ENCODE measurements at places on chromosomes 13 and 19.

DNA sequence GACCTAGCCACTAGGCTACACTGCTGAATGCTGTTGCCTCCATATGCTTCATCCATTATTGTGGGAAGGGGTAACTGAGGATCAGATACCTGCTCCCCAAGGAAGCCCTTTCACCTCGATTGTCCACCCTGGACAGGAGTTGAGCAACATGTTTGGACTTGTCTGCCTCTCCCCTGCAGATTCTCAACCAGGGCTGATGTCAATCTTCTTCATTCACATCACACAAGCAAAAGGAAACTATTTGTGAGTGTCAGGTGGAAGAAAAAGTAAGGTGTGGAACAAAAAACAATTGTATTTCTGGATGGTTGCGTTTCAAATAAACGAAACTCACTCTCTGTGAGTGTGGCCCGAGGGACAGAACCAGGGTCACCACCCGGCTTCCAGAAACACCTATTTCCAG, 29.5 kb upstream of the MUC16 start:
- no peak for DNase-seq

DNA sequence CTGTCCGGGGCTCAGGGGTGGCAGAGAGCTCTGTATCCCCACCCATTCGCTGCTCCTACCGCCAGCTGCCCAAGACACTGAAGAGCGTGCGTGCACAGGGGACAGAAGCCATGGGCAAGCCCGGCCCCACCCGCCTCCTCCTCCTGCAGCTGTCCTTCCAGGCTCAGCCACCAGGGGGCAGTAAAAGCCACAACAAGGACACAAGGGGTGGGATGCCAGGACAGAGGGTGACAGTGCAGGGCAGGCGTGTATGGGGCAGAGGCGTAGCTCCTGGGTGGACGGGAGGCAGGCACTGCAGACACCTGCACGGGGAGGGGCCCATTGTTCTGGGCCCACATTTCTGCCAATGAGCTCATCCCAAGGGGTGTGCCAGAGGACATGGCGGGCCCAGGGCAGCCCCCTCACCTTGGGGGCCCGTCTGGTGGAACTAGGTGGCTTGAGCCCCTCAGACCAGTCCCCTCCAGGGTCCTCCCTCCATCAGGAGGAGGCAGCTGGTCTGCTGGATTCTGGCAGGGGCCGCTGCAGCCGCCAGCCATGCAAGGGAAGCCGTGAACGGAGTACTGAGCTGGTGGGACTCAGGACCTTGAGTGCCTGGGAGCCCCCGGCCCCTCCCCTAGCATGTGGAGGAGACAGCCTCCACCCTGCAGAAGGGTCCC, 61.2 kb downstream of the MLLT1 start:
- DNase-seq: peak; percentile 95

GRCh38 chr13:107239213-107239612, 671.3 kb upstream of the ARGLU1 start:
- no peak for DNase-seq

- DNase-seq: no peak
These were observed 37.1 kb downstream of the BTBD2 start for GRCh38 chr19:1978346-1978894.

DNA sequence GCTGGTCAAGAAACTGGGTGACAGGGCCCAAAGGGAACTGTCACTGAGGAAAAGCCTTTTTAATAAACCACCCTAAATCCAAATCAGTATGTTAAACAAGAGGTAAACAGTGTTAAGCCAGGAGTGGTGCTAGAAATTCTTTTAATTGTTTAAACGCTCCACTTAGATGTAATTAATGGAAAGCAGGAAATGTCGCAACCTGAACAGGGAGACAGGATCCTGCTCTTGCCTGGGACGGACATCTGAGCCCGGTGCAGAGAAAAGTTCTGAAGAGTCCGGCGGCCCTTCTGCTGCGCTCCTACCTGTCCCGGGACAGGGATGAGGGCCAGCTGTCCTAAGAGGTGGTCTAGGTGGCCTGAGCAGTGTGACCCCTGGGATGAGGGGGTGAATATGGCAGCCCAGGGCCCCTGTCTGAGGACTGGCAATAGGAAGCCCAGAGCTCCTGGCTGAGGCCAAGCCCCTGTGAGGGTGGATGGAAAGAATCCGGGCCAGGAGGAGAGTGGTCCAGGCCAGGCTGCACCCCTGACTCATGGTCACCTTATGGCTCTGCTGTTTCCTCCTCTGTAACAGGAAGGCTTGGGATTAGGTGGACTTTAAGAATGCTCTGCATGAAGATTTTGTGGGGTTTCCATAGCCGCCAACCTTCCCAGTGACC, 112.8 kb upstream of the GJB6 start:
- no peak for DNase-seq

All from GM23338 (cell line).